Fibroblast of the aortic adventitia (primary cell): ENCODE measurements at places on chromosomes 1 and 21.

- no peak for DNase-seq
Observed at GRCh38 chr1:77282866-77283539, 1.2 kb downstream of the AK5 start.

- DNase-seq = peak; percentile 8
Observed at GRCh38 chr1:26225033-26225831, 8.8 kb upstream of the CEP85 start.

- no peak for DNase-seq
Observed at GRCh38 chr21:34883491-34884271, 165.4 kb downstream of the RUNX1 start.

GRCh38 chr1:65021795-65022194 lies 55.4 kb upstream of the JAK1 start:
- no peak for DNase-seq

GRCh38 chr1:24826510-24826909 lies 81.3 kb downstream of the CLIC4 start:
- no peak for DNase-seq

- DNase-seq = no peak
Observed at GRCh38 chr1:101914473-101915242, 82.1 kb downstream of the OLFM3 start.

DNA sequence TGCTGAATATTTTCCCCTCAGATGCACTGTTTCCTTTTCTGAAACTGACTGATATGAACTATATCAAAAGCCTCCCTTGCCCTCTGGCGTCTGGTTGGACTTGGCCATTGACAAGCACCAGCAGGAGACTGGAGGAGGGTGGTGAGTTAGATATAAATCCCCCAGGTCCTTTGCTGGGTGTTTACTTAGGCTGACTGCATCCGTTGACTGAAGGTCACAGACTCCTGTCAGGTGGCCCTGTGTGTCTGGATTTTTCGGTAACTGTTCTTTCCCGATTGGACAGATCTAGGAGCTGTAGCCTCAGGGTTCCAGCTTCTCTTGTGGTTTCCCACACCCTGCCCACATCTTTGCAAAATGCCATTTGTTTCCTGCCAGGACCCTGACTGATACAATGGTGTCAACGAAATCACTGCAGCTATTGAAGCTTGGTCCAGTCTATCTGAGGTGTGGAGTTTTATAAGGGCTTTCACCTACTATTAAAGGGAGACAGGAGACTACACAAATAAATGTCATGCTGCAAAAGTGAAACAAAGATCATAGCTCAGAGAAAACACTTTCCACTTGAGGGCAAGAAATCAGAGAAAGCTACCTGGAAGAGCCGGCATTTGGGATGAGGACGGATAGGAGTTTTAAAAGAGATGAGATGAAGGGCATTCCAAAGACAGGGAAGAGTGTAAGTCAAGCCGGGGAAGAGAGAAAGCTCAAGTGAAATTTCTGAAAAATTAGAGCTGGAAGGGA lies 1.5 kb upstream of the MAGI3 start:
- peak; percentile 17 for DNase-seq

- peak; percentile 6 for DNase-seq
Observed at GRCh38 chr1:209029737-209030136, 553.8 kb upstream of the CAMK1G start.

GRCh38 chr1:117611894-117612483 lies 6.1 kb downstream of the TENT5C start:
- DNase-seq = peak; percentile 23

GRCh38 chr1:9613625-9614299 lies 25.1 kb downstream of the TMEM201 start:
- DNase-seq = no peak

- peak; percentile 94 for DNase-seq
Observed at GRCh38 chr1:201916649-201917249, 28.1 kb downstream of the SHISA4 start.

DNA sequence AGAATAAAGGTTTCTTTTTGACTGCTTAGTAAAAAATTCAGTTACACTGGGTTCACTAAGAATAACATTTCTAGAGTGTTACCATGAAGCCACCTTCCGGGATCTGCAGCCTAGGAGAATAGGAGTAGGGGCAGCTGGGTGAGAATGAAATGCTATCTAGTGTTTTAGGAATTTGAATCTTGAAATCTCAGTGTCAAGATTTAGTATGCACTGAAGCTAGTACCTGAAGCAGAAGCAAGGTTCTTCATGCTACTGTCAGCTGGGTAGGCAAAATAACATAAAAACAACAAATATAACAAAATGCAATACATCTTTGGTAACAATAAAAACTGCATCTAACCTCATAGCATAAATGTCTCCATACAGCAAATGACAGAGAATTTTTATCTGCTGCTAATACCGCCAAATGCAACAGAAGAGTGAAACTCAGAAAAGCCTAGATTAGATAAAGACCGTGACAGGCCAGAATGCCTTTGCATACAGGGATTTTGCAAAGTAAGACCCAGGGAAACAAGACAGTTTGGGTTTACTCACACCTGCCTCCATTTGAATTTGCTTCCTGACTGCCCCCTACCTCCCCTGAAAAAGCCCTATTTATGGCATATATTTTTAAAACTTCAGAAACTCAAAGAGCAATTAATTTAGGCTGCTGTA lies 58.2 kb downstream of the GADD45A start:
- no peak for DNase-seq

GRCh38 chr1:162283657-162284056 lies 93.0 kb downstream of the SPATA46 start:
- no peak for DNase-seq

GRCh38 chr1:6028042-6028850 lies 17.4 kb upstream of the KCNAB2 start:
- DNase-seq = no peak

GRCh38 chr1:6586404-6586816 lies 6.6 kb downstream of the ZBTB48 start:
- DNase-seq = no peak

DNA sequence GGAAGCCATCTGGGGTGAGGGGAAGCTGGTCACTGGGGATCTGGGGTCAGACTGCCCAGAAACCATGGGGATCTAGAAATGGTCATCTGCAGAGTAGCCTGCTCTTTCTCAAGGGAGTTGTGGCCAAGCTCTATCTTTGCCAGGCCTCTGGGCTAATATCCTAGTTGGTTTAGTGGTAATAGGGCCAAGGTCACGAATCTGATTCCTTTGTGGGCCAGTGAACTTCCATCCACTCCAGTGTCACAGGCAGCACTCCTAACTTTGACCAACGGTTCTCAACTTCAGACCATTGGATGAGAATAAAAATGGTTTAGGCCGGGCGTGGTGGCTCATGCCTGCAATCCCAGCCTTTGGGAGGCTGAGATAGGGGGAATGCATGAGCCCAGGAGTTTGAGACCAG lies 28.1 kb upstream of the PPP2R5A start:
- DNase-seq = no peak

- DNase-seq = no peak
Observed at GRCh38 chr21:36893581-36893980, 72.9 kb downstream of the HLCS start.

- no peak for DNase-seq
Observed at GRCh38 chr1:2540816-2541492, 10.9 kb upstream of the HES5 start.

DNA sequence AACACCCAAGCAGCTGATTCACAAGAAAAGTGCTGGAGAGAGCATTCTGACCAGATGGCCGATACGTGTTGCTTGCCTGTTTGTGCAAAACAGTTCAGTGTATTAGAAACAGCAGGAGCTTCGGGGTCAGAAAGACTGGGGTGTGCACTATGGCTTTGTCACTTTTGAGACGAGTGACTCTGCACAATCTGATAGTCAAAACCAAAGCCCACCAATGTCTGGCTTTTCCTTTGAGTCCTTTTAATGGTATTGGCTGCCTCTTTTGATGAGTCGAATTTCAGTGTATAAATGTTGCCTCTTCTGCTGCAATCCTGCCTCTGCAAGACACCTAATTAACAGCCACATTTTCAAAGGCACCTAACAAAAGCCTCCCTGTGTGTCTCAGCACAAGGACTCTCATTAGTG lies 444.6 kb downstream of the AJAP1 start:
- no peak for DNase-seq

DNA sequence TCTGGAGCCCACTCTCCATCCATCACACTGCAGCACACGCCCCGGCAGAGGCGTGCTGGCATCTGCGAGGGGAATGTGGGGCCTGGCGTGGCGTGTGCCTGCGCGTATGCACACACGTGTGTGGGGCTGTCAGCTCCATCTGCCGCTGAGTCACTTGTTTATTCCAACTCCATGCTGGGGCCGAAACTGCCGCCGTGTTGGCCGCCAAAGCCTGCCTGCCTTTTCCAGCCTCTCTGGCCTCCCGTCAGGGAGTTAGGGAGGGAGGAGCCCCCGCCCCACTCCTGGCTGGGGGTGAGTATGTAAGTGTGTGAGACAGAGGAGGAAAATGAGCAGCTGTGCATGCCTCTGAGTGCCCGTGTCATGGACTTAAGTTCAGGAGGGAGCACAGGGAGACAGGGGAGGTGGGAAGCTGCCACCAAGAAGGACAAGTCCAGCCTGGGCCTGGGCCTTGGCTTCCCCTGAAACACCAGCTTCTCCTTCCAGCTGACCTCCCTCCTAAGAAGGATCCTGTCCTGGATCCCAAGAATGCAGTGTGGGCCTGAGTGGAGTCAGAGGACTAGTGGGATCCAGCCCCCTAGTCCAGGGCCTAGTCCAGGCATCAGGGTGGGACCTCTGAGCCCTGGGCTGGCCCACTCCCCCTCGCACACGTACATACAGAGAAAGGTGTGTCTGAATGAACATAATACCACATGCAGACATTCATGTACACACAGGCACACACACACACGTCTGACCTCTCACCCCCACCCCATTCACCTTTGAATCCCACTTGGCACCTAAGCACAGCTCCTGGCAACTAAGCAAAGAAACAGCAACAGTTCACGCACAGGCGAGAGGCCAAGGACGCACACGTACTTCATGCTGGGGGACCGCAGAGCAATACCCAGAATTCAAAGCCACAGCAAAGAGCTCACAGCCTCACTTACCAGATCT lies 24.7 kb downstream of the MEF2D start:
- DNase-seq = peak; percentile 92

DNA sequence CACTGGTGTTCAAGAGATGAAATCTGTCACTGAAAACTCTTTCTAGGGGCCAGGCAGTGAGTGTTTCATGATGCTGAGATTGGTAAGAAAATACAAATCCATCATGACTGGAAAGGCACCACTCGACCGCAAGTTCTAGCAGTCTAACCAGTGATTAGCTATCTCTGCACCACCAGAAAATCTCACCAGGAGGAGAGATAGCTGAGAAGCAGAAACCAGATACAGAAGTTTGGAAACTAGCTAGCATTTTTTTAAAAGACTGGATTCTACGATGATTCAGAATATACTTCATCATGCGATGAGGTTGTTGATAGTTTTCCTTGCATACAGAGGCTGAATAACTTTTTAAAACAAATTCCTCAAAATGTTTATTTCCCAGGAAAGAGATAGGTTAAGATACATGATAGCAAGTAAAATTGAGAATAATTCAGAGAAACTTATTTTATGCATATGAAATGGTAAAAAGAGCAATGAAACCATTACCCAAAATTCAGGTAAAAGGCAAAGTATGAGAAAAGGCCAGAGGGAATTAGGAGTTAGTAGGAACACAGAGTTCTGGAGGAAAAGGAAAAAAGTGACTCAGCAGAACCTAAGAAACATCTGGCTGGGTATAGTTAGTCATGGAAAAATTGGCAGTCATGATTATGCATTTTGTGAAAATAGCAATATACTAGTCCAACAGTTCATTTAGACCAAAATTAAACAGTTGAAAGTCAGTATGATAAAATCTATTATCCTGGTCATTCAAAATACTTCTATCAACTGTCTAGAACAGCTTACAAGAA lies 3.3 kb upstream of the F3 start:
- DNase-seq = peak; percentile 90

DNA sequence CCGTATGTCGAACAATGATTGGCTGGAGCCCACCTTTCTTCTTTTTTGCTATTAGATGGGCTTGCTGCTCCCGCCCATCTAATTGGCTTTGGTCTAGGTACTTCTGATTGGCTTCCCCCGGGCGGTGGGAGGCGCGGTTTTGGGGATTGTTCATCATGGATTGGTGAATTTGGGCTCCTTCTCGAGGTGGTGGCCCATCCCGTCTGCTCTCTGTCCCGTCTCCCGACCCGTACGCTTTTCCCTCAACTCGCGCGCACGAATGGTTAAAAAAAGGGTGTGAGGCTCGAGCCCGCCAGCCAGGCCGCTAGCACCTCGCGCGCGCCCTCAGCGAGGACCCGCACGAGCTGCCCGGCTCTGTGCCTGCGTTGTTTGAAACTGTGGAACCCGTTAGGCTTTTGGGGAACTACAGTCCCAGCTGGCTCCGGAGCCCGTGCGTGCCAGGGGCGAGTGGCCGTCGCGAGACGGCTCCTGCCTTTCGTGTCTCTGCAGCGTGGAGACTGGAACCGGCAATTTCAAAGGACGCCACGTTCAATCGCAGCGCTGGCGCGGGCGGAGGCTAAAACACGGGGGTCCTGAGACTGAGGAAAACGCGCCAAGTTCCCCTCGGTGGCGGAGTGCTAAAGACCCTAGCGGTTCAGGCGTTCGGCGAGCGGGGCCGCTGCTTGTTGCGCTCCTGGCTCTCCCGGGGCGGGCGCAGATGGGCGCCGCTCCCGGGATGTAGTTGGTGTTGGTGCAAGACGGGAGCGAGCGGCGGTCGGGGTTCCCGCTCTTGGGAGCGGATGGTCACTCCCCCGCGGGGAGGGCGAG lies at the start of gene USP1:
USP1 (plus strand) TSS at position 584 of the 807 bp plus-strand sequence. CDS start 2,819 bp downstream, outside the sequence.
- DNase-seq = peak; percentile 100

- DNase-seq = peak; percentile 79
Observed at GRCh38 chr1:109796484-109797302, 33.0 kb upstream of the EPS8L3 start.

DNA sequence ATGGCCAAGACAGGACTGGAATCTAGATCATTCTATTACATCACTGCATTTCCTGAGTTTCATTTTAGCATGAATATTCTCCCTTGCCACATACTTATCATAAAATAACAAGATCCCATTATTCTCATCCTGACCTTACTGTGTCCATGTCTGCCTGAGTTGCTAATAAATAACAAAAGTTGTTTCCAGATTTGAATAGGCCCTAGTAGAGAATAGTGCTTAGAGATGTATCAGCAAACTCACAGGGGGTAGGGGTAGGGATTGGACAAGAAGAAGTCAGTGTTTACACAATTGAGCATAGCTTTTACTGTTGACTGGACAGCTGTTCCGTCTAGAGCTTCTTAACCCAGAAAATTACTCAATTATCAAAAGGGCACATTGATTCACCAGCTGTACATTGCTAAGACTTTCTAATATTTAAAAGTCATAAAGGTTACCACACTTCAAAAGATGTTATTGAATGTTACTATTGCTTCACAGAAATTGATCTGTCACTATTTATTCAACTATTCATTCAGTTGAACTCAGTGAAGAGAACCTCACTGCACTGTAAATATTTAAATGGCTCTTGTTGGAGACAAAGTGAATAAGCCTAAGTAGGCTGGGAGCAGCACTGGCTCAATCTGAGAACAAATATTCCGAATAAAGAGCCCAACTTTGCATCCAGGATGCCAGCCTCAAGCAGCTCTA lies 121.9 kb downstream of the NRIP1 start:
- DNase-seq = peak; percentile 56

GRCh38 chr21:43771199-43771675 lies 4.9 kb downstream of the CSTB start:
- DNase-seq = no peak

GRCh38 chr1:155195201-155196102 lies 12.2 kb downstream of the THBS3 start:
- DNase-seq = peak; percentile 34

- no peak for DNase-seq
Observed at GRCh38 chr1:110554871-110555801, 36.2 kb upstream of the KCNA10 start.
